AG08395 (cell line): ENCODE measurements at places on chromosomes 11 and 22.

DNA sequence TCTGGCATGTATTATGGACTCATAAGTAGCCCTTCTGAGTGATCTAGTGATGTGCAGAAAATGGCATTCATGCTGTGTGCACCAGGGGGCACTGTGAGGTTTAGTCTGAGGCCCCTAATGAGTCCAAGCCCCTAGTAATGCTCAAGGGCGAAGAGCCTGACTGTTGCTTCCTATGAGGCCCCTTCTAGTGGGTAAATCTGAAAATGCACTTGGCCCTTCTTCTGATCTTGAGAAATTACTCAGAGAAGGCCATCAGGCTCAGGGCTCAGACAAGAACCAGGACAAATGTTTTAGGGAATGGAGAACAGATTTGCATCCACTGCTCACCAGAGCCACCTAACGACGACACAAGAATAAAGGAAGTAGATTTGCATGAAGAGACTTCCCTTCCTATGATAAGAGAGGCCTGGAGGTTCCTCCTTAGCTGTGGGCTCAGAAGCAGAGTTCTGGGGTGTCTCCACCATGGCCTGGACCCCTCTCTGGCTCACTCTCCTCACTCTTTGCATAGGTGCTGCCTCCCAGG lies 75.8 kb downstream of the GGTLC2 start:
- DNase-seq, result peak; percentile 35

DNA sequence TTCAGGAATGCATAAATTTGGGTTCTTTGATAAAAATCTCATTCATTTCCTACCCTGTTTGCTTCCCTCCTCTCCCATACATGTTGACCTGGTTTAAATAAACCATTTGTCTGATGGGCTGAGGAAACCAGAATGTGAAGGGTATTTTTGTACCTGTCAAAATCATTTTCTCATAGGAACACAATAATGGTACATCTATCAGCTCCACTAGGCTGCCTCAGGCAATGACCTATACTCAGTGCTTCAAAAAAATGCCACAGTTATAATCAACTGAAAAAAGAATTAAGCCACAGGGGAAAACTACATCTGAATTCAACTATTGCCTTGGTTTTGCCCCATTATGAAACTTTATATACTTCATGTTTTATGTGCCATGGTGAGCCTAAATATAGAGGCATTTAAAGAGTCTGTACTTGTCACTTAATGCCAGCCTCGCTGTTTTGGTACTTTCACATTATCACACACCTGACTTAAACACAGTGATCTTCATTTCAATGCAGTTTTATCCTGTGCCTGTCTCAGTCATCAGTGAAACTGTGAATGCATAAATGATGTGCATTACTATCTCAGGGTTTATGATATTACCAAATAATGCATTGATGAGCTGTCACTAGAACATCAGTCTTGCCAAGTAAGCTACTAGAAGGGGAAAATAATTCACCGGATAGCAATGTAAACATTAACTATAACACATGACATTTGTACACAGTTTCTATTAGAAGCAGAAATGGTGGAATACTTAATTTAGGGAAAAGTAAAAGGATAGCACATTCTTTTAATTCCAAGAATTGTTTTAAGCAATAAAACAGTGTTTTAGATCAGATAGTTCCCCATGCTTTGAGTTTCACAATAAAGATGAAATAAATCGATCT lies 92.7 kb downstream of the MSANTD4 start:
- DNase-seq, result no peak

- no peak for DNase-seq
Observed at GRCh38 chr11:67120881-67121710, 2.0 kb downstream of the KDM2A start.

DNA sequence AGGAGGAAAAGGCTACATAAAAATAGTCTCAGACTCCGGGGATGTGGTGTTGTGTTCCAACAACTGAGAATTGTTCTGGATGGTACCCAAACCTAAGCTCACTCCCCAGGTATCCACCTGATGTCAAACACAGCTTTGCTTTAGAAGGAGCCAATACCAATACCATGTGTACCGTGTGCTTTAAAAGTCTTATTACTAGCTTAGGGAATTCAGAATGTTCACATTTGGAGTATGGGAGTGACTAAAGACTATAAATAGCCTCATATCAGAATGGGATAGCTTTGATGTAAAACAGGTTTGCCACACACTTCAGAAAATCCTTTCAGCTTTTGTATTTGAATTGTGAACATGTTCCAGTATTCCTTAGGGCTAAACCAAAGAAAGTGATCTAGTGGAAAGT lies 248.7 kb upstream of the ARHGAP42 start:
- DNase-seq, result no peak

DNA sequence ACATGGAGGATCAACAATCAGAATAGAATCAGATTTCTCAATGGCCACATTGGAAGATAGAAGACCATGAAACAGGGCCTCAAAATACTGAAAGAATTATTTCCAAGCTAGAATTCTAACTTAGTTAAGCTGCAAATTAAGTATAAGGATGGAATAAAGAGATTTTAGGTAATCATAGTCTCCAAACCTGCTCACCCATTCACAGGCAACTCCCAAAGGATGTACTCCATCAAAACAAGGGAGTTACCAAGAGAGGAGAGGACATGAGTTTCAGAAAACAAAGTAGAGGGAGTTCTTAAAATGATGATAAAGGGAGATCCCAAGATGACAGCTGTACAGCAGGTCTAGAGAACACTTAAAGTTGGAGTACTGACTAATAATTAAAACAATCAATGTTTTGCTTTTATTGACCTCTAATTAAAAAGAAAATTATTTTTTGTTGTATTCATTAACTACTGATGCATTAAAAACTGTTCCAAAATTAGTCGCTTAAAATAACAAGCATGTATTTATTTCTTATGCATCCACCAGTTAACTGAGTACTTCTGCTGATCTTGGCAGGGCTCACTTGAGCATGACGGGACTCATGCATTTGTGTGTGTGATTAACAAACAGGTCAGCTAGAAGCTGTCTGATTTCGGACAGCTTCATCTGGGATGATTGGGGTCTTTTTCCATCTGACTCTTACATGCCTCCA lies 95.6 kb downstream of the CD44 start:
- DNase-seq, result no peak

DNA sequence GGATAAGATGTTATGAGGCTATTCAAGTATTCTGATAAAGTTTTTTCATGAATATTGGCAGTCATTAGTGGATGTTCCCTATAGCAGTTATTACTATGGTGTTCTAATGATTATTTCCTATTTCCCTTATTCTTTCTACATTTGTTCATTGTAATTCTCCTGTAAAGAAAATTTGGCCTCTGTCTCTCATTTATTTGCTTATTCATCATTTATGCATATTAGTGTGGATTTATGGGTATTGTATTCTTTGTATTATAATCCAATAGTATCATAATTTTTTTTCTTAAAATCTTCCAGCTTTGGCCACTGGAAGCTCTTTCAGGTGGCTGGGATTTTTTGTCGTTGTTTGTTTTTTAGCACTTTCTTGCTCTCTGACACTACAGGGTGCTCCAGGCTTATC lies 47.3 kb downstream of the JAM3 start:
- DNase-seq, result no peak

- DNase-seq, result peak; percentile 64
Observed at GRCh38 chr11:76629853-76630599, 40.5 kb downstream of the LRRC32 start.

GRCh38 chr11:120339394-120339890 lies 3.2 kb downstream of the ARHGEF12 start:
- DNase-seq, result no peak

- DNase-seq, result no peak
Observed at GRCh38 chr11:37280200-37280599, 682.2 kb upstream of the RAG2 start.

DNA sequence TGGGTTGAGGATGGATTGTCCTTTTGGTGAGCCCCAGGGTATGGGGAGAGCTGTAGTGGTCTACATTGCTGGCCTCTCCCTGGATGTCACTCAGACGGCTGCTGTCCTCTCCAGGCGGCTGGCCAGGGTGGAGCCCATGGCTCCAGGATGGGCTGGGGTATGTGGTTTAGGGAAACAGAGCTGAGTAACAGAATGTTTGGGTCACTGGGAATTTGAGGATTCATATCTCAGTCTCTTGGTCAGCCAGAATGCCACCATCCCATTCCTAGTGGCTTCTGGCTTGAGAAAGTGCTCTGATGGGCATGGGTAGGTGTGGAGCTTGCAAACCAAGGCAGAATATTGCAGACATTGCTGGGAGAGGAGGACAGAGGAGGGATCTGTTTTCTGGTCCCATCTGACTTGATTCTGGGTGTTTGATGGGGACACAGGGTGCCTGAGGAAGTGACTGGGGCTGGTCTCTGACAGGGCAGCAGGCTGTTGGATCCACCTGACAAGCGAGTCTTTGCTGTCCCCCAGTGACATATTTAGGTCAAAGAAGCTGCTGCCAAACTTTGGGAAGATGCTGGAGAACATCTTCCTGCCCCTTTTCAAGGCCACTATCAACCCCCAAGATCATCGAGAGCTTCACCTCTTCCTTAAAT lies 41.4 kb downstream of the AMPD3 start:
- no peak for DNase-seq

GRCh38 chr11:30192620-30193019 lies 38.2 kb upstream of the FSHB start:
- no peak for DNase-seq

DNA sequence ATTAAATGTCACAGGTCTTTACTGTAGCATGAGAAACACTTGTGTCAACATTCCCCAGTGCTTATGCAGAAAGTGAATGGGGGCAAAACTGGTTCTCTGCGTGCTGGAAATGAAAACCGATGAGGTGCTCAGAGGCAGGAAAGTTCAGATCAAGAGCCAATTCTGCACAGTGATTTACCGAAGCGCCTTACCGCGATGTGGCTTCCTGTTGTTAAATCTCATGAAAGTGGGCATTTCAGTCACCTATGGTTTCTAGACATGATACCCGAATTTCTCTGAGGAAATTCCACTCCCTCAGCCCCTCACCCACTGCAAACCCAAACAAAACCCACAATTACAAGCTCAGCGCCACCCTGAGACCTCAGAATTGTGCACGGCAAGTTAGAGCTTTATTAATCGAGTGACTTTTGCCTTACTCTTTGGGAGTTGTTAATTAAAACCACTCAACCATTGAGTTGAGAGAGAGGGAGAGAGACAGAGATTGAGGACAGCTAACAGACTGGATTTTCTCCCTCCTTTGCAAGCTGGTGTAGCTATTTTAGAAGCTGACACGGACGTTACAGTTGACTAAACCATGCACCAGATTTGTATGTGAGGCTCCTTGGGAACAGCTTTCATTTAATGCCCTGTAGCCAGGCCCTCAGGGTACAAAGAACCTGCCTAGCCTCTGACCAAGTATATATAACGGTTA lies 196.4 kb downstream of the DBX1 start:
- DNase-seq, result no peak

- no peak for DNase-seq
Observed at GRCh38 chr11:27431808-27432207, 40.8 kb downstream of the LGR4 start.

GRCh38 chr11:130050257-130050656 lies 19.4 kb upstream of the APLP2 start:
- DNase-seq, result no peak

GRCh38 chr22:17232406-17232805 lies 13.2 kb upstream of the ADA2 start:
- no peak for DNase-seq

DNA sequence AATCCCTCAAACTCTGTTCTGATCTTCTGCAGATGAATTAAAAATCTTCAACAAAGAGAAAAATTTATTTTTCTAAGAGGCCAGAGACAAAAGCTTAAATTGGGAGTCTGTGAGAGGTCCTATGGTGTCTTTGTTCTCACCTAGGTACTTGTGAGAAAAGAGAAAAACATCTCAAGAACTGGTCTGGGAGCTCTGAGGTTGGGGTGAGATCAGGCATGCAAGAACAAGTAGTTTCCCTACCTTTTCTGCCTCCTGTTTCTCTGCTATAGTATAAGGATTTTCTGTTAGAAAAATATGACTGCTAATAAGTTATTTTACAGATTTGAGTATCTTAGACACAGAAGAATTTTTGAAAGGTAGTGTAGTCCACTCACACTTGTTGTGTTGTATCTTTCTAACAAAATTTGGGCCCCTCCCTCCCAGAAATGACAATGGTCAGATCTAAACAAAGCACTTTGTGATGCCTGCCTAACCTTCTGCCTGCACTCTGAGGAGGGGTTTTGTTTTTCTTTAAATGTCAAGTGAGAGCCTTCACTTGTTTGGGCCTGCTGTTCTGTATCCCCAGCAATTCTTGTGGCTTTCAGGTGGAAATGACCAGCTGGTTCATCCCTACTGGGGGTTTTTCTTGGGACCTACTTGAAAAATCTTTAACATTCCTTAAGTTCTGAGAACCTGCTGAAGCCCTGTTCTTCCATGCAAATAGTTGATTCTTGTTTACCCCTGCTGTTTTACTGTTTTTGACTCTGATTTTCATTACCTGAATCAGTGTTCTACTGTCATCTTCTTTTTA lies 13.6 kb upstream of the OR51S1 start:
- DNase-seq, result no peak

- no peak for DNase-seq
Observed at GRCh38 chr11:114066046-114066648, 6.6 kb downstream of the ZBTB16 start.

- DNase-seq, result no peak
Observed at GRCh38 chr11:126426820-126427749, 71.6 kb downstream of the ST3GAL4 start.

GRCh38 chr11:44793350-44794090 lies 66.8 kb downstream of the TSPAN18 start:
- no peak for DNase-seq

DNA sequence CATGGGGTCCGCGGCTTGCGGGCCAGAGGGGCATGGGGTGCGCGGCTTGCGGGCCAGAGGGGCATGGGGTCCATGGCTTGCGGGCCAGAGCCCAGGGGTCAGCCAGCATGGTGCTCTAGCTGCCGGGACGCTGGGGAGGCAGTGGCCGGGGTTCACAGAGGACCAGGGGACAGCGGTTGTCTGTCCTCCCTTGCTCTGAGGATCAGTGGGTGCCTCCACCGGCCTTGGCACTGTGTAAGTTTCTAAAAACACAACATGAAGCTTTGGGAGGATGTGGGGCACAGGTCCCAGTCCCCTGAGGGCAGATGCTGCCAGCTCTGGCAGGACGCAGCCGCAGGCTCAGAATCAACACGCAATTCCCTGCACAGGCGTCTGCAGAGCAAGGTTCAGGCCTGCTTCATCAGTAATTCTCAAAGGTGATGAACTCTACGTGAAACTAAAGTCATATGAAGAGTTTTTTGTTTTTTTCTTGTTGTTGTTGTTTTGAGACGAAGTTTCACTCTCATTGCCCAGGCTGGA lies 3.0 kb downstream of the MLC1 start:
- no peak for DNase-seq

- no peak for DNase-seq
Observed at GRCh38 chr11:134374171-134374570, 37.9 kb downstream of the B3GAT1 start.

DNA sequence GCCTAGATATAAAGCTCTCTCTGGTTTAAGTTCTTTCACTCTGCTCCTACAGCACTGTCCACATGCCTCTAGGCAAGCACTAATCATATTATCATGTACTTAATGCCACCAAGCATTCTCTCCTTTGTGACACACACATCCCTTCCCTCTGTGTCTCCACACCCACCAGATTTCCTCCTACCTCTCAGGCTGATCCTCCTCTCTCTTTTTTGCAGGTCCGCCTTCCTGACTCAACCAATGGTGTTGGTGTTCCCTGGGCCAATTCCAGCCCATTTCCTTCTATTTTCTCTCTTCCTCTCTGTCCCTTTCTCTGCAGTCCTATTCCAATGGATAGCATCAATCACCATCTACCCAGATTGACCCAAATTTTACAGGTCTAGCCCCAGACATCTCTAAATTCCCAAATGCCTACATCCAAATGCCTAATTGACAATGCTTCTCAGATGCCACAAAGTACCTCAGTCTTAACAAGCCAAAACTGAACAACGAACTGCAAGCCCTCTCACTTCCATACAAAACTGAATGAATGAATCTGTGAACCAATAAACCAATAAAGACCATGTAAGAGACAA lies 504 bp upstream of the ZNF215 start:
- peak; percentile 5 for DNase-seq
